ENCODE measurements at places on chromosomes 4 and X.

- DNase-seq = no peak
Measured at GRCh38 chr4:91838181-91838861, 465.4 kb upstream of the GRID2 start.

DNA sequence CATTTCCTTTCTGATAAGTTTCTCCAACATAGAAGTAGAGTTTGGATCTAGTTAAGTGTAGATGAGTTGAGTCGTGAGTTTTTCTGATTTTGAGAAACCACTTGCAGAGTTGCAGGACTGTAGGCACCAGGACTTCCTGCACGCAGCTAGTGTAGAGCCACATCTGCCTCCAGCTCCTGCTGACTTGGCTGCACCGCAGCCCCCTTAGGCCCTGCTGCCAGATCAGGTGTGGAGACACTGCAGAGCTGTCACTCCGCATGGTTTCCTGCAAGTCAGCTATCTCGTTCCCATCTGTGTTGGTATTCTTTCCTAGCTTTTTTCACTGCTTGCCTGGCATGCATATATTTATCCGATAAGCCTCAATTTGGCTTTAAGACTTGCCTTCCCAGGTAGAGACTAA, 48.9 kb downstream of the PCDH7 start:
- no peak for DNase-seq

- no peak for DNase-seq
Measured at GRCh38 chr4:142473960-142474338, 372.2 kb downstream of the INPP4B start.

DNA sequence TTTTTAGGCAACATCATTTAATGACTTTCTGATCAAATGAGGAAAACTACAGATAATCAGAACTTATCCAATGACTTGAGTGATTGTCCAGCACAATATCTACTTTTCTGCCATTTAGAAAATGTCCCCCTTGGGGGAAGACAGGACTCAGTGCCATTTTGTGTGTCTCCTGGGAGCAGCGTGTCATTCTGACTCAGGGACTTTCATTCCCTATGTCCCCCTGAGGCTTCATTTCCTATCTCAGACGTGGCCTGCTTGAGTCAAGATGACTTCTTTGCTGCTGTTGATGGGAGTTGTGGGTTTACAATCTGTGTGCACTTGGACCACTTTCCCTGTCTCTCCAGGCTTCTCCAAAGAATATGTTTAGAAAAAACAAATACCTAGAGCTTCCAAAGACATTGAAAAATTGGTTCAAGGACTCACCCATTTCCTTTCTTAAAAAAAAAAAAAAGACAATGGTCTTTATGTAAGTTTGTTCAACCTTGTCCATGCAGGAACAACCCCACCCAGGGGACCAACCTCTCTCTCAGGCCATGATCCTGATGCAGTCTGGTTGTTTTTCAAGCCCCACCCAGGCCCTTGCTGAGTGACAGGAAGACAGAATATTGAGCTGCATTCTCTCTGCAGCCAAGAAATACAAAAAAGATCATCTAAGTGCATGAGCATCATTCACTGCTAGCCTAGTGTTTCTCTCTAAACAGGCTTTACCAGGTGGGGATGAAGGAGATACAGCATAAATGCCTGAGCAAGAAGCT, 34.3 kb upstream of the TMEM154 start:
- no peak for DNase-seq

DNA sequence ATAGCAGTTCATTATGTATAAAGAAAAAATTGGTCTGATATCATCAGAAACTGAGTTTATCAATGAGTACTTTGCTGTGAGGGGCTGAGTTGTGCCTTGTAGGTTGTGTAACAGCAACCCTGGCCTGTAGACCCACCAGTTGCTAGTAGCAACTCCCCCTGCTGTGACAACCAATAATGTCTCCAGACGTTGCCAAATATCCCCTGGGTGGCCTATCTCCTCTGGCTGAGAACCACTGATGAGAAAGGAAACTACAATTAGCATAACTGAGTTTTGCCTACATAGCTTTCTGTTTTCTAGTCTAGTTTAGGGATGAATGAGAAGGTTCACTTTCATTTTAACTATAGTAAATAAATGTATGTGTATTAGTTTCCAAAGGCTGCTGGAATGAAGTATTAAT, 234.1 kb downstream of the CPE start:
- DNase-seq = no peak

DNA sequence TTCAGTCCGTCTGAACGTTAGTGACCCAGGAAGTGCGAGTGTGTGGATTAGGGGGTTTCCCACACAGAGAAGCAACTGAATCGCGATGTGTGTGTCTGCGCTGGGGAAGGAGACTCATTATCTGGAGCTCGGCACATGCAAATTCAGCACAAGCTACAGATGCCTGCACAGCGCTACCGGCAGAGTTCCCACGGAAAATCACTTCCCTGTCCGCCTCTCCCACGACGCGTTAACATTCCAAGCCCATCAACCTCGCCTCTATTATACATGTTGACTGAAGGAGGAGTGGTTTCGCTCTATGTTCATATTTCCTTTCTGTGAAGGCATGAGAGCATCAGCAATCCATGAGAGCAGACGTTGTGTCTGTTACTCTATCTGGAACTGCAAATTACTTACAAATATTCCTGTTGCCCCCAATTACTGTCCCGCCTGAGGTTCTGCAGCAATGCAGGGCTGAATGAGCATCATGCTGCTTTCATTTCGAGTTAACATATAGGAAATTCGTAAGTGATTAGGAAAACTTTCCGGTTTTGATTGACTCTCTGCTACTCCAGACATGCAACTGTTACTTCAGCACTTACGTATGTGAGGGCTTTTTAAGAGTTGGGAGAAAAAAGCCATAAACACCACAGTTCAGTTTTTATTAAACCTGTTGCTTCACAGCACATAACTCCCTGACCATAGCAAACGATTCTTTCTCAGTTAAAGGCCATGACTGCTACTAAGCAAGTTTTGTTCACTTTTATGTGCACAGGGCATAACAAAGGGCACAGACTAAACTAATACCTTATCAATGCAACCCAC, 15.0 kb upstream of the MTNR1A start:
- no peak for DNase-seq

DNA sequence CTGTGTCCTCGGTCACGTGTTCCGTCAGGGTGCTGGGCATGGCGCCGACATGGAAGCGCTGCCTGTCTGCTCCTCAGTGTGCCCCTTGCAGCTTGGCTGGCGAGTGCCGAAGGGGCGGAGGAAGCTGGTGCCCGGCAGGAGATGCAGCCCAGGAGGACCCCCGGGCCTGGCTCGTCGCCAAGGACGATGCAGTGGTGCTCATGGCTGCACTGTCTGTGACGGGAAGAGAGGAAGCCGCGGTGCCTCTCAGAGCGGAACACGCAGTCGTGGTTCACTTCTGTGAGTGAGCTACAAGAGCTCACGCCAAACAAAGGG, 38.1 kb downstream of the FGFRL1 start:
- DNase-seq = no peak

DNA sequence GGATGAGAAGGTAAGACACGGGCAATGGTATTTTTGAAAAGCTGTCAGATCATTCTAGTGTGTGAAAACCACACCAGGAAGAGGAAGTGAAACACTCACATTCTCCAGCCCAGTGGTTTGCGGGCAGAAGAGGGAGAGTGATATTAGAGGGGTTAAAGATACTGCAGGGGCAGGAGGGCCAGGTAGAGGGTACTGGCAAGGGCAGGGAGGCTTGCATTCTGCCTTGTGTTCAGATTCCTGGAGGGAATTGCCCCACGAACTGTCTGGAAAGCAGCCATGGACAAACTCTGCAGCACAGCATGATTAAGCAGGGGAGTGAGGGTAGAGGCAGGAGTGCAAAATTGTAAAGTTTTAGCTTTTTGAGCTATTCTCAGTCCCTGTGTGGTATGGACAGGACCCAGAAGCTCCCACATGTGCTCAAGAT, 30.9 kb downstream of the NIPAL1 start:
- peak; percentile 27 for DNase-seq

- no peak for DNase-seq
Measured at GRCh38 chrX:124333862-124334261, 1.4 kb downstream of the TEX13D start.

DNA sequence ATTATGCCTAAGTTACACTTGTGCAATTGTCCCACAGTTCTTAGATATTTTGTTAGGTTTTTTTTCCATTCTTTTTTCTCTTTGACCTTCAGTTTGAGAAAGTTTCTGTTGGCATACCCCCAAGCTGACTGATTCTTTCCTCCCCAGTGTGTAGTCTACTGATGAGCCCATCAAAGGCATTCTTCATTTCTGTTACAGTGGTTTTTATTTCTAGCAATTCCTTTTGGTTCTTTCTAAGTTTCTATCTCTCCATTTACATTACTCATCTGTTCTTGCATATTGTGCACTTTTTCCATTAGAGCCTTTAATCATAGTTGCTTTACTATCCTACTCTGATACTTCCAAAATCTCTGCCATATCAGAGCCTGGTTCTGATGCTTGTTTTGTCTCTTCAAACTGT, 31.9 kb downstream of the CASP6 start:
- no peak for DNase-seq

DNA sequence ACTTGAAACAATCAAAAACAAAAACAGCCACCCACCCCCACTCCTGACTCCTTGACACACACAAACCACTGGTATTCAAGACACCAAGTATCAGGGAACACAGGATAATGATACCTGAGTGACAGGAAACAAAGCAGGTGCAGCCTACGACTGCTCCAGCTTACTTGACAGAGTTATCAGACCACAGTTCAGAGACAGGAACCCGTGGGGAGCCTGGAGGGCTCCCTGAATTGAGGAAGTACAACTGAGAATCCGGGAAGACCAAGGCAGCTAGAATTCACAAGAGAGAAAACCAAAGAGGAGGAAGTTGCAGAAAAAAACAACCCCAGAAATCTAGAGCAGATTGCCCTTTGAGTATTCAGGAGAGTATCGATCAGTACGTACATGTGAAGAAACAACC, 20.5 kb downstream of the COMMD8 start:
- peak; percentile 78 for DNase-seq

- no peak for DNase-seq
Measured at GRCh38 chr4:132395561-132395960, 753.5 kb upstream of the PCDH10 start.

DNA sequence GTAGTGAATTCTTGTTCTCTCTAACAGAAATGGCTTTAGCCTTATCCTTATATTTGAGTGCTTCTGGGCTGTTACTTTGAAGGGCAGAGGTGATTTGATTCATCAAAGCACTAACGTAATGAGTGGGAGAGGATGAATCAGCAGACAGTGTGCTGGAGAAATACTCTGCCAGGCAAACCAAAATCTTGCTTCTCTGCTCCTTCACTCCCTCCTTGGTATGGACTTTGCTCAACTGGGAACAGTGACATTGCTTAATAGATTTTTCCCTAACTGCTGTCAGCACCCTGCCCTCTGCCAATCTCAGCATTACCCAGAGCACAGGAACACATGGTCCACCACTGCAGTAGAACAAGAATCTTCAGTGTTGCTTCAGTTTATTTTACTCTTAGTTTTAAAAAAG, 56.0 kb downstream of the PDLIM5 start:
- peak; percentile 14 for DNase-seq

GRCh38 chrX:55623100-55623499, at the start of gene FOXR2:
Gene FOXR2 (plus strand): TSS chrX:55623400. CDS start chrX:55623712, 312 bp downstream.
- no peak for DNase-seq

DNA sequence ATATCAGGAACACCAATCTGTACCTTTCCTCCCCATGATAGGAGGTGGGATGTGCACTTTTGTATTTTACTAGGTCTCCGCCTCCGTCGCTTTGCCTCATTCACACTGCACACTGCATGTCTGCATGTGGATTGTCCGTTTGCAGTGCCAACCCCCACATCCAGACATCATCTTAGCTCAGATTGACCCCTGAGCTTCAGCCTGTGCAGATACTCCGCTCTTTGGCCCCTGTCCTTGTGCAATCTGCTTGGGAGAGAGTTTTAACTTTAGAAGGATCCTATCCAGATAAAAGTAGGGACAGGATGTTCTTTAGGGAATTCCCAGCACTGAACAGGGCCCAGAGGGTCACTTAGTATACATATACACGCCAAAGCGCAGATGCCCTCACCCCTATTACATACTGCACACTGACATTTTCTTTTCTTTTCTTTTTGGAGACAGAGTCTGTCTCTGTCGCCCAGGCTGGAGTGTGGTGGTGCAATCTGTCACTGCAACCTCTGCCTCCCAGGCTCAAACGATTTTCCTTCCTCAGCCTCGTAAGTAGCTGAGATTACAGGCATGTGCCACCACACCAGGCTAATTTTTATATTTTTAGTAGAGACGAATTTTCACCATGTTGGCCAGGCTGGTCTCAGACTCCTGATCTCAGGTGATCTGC, 43.3 kb upstream of the FBXW7 start:
- no peak for DNase-seq

DNA sequence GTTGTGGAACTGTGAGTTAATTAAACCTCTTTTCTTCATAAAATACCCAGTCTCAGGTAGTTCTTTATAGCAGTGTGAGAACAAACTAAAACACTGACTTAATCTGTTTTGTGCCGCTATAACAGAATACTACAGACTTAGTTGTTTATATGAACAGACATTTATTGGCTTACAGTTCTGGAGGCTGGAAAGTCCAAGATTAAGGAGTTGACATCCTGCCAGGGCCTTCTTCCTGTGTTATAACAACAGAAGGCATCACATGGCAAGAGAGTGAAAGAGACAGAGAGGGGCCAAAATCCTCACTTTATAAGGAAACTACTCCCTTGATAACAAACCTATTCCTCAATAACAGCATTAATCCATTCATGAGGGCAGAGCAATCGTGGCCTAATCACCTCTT, 42.5 kb upstream of the KCNIP4 start:
- no peak for DNase-seq

GRCh38 chrX:77444545-77444944, 2.6 kb upstream of the FGF16 start:
- no peak for DNase-seq

GRCh38 chr4:74228691-74229640, 71.0 kb downstream of the MTHFD2L start:
- peak; percentile 44 for DNase-seq

DNA sequence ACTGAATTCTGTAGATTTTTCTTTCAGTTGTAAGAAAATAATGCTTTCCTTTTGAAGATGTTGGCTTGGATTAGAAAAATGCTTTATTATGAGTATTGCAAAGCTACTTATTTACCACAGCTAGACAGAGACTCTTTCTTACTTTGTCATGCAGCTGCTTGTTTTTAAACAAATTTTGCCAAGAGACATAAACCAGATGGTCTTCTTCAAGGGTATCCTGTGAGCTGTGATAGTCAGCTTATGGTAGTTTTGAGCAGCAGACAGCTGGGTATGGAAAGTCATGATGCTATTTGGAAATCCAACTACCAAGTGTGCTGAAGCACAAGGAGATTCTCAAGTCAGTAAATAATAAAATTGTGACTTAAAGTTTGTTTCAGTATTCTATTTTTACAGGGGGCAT, 941.5 kb downstream of the DMD start:
- peak; percentile 1 for DNase-seq

DNA sequence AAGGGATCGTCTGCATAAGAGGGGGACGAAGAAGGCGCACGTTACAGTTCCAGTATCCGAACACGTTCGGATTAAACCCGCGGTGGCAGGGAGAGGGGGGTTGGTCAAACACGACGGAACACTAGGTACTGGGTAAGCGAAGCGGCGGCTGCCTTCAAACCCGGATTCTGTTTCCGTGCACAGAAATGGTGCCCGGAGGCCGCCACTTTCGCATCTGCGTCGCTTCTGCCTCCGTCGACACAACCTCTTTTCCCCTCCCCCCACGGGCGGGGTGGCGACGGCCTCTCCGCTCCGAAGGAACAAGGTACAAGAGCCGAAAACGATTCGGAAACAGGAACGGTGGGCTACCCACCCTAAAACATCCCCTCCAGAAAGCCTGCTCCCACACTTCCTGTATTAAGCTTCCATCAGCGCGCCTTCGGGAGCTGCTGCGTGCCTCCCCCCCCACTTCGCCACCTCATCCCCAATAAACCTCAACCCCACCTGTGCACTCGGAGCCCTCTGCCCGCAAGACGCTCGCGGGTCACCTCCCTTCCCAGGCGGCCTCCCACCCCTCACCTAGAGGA, 667 bp downstream of the G3BP2 start:
- DNase-seq = peak; percentile 49
